ENCODE measurements at places on chromosomes 3 and 15.

DNA sequence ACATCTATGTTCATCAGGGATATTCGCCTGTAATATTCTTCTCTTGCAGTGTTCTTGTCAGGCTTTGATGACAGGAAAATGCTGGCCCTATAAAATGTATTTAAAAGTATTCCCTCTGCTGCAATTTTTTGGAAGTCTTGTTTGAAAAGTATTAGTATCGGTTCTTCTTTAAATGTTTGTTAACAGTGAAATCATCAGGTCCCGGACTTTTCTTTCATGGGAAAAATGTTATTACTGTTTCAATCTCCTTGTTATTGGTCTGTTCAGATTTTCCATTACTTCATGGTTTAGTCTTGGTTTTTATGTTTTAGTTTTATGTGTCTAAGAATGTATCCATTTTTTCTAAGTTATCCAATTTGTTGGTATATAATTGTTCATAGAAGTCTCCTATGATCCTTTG is 225.6 kb downstream of the RBMS3 start:
- no peak for DNase-seq

- DNase-seq, result no peak
These were observed 75.5 kb downstream of the ADAMTS9 start for GRCh38 chr3:64612082-64612860.

DNA sequence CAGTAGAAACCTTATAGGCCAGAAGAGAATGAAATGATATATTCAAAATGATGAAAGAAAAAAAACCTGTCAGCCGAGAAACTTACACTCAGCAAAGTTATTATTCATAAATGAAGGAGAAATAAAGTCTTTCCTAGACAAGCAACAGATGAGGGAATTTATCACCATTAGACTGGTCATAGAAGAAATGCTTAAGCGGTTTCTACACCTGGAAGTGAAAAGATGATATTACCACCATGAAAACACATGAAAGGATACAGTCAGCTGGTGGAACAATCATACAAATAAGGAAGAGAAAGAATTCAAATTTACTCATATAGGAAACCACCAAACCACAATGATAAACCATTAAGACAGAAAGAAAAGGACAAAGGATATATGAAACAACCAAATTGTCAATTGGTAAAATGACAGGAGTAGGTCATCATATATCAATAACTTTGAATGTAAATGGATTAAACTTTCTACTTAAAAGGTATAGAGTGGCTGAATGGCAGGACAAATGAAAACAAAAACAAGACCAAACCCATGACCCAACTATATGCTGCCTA is 29.9 kb upstream of the PRR23C start:
- DNase-seq, result no peak

GRCh38 chr3:160126761-160127160 is 98.5 kb upstream of the C3orf80 start:
- DNase-seq, result no peak

GRCh38 chr15:27582726-27583410 is 516.2 kb downstream of the OCA2 start:
- DNase-seq, result no peak

- no peak for DNase-seq
These were observed 360.9 kb upstream of the KCNH8 start for GRCh38 chr3:18787441-18787840.

GRCh38 chr3:147387291-147387884 is 19.0 kb downstream of the ZIC4 start:
- no peak for DNase-seq

Measured in lower leg skin (tissue), 4 donors.